Hepatocyte (in vitro differentiated cells): ENCODE measurements at places on chromosomes 5 and 9. TPM values are rescaled to one million over a fixed set of nuclear protein-coding genes. Genes with fewer than 3 reads are reported as not detected.

Gene TMEM252
- 0.16 and 0.41 TPM in 2 replicates for polyA plus RNA-seq

DNA sequence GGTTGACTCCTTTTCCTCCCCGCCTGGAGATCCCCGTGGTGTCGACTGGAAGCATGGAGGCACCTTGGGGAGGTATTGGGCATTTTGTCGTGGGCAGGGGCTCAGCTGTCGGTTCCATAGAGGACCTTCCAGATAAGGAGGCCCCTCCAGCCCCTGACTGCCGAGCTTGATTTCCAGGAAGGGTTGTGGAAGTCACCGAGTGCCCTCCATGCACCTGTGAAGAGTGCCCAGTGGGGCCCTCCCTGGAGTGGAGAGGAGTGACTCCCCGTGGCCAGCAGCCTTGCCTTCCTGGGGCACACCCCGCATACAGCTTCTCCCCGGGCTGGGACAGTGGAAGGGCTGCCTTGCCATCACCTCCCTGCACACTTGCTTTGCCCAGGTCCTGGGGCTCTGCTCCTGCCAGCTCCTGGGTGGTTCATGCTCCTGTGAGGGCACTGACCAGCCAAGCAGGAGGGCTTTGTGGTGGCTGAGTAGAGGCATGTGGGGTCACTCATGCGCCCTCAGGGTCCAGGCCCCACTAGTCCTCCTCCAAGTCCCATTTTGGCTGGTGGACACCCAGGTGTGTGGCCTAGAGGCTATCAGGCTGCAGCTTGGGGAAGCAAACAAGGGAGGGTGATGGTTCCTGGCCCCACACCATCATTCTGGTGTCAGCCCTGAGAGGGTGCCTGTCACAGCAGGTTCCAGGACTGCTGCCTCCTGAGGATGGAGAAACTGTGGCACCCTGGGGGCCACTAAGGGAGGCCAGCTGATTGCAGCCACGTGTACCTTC, 133.0 kb downstream of the WNK2 start:
- no peak for DNase-seq

DNA sequence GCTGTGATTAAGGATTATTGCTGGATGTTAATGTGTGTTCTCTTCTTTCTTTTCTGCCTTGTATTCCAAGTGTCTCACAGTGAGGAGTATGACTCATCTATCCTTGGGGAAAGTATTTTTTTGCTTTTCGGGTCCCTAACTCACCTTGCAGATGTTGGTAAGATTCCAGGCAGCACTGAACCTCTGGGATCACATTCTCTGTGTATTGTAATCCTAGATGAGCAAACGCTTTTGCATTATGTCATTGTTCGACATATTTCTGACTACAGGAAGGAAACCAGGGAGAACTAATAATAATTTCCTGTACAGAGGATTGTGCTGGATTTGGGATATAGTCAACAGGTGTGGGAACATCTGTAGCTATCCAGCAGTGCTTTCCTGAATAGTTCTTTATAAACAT, 246.1 kb upstream of the TUT7 start:
- DNase-seq = no peak

Gene EIF4E1B
- not detected in 2 replicates for polyA plus RNA-seq

Gene FBP1
- 38.4 and 65.3 TPM in 2 replicates for polyA plus RNA-seq
